M059J (cell line): ENCODE measurements at places on chromosomes 12 and 14. TPM values are rescaled to one million over a fixed set of nuclear protein-coding genes. Genes with fewer than 3 reads are reported as not detected.
A peak's percentile ranks its signal among the peaks of the same experiment; 100 is the strongest.

DNA sequence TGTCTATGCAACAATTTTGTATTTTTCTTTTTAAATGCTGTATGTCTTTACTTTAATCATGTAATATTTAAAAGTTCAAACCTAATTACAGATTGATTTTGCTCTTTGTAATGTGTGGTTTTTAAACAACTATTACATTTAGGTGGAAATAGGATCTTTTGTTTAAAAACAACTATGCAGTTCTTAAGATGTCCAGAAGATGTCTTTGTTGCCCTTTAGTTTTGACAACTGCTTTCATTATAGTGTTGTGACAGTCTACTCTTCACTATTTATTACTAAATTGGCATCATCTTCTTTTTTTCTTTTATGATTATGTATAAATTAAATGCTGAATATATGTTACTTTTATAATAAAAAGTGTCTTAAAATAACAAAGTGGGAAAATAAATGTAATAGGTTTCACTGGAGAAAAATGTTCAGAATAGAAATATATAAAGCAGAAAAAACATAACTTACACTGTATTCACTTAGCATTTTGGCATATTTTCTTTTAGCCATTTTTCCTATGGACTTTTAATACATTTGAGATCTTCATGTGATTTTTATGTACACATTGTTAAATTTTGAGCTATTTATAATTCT is 27.1 kb upstream of the PCNX4 start:
- DNase-seq: peak; percentile 35

DNA sequence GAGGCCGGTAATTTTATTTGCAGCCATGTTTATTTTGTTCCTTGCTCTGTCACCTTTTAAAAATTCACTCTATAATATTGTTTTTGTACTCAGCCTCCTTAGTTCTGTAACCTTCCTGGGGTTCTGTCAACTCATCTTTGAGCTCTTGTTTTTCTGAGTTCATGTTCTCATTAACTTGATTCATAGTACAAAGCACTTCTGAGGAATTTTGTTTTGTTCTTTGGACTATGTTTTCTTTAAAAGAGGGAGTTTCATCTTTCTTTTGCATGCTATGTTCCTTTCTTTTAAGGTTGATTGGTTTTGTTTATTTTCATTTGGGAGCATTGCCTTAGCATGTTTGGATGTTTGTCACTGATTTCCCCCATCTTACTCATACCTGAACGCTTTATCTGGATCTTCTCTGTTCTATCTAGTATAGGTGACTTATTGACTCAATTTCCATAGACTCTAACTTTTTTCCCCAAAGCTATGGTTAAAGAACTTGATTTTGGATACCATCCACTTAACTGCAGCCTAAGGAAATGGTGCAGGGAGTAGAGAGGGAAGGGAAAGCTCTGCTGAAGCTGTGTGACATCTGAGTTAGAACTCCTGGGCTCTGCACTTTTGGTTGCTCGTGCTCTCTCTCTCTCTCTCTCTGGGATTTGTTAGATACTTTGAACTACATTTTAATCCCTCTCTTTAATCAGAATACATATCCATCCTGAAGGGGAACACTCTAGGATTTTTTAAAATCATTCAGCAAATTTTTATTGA is 268.5 kb downstream of the PAWR start:
- DNase-seq: peak; percentile 82

The GLIPR1 gene
- 82.2 and 131 TPM in 2 replicates for total RNA-seq

DNA sequence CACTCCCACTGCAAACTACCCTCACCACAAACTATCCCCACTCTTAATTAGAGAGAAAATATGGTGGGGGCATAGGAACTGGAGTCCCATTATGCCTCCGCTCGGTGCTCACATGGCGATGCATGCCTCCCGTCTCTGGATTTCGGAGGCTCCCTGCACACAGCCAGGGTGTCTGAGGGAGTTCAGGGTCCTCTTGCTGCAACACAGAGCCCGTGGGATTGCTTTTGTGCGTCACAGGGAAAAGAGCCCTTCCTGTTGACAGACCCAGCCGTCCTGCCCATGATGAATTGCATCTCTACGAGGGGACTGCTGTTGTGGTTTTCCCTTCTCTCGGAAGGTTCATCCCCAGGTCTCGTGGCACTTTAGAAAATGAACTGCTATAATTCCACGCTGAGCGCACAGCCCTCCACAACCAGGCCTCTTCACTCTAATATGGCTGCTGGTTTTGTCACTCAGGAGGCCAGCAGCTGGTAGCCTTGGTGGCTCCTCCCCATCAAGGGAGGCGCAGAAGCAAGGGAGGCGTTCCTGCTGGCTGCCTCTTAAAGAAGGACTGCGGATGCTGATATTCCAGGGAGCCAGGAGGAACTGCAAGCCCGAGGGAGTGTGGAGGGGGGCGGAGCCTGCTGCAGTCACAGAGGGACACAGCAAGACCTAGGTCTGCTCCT is 158.0 kb downstream of the KCNA5 start:
- DNase-seq: peak; percentile 62

DNA sequence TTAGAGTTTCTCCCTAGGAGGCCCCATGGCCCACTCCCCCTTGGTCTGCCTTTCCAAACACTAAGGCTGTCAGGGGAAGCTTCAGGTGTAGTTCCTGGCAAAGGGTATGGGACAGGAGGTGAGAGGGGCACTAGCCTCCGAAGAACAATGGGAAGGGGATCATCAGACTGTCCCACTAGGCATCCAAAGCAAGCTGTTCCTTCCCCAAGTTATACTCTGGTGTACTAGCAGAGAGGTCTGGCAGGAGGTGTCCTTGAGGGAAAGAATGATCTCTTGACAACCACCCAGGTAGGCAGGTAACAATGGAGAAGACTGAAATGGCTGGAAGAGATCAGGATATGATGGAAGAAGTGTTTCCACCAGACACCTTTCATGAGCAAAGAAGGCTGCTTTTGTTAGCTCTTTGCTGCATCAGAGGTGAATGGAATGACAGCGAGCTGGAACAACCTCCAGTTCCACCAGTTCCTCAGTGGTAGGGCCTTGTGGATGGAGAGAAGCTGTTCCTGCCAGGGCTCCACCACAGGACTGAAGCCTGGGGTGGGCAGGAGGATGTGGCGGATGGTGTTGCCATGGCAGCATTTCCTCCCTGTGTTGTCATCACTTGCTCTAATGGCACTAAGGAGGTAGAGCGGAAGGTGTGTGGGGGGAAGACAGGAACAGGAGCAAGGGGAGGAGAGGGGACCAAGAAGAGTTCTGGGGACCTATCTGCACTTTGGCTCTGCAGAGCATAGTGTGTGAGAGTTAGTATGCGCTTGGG is 2.3 kb upstream of the AGAP2 start:
- DNase-seq: no peak

DNA sequence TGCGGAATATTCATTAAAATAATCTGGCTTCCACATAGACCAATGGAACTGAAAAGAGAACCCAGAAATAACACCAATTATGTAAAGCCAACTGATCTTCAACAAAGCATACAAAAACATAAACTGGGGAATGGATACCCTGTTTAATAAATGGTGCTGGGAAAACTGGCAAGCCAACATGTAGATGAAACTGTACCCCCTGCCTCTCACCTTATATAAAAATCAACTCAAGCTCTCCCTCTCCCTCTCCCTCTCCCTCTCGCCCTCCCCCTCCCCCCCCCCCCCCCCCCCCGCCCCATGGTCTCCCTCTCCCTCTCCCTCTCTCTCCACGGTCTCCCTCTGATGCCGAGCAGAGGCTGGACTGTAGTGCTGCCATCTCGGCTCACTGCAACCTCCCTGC is 13.1 kb upstream of the SPTSSA start:
- no peak for DNase-seq

GRCh38 chr12:106135075-106135474 is 3.7 kb downstream of the NUAK1 start:
- DNase-seq: peak; percentile 53

DNA sequence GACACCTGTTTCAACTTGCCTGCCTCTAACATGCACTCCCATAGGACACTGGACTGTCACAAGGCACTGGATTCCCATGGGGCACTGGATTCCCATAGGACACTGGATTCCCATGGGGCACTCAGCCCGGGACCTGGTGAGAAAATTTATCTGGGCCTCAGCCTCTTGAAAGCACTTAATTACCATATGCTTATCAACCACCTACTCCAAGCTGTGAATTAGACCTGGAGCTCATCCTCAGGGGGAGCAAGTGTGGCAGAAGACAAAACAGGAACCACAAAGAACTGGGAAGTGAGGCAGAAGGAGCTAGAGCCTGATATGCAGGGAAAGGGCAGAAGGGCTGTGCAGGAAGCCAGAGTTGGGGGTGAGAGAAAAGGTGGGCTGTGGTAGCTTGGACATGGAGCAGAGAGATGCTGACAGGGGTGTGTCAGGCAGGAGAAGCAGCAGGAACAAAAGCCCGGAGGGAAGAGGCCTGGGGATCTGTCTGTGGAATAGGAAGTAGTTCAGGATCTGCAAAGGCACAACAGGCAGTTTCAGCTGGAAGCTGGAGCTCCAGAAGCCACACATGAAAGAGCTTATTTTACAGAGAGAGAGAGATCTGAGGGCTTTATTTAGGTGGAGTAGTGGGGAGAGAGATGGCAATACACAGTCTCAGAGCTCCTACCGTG is 3.1 kb downstream of the KRT82 start:
- no peak for DNase-seq
